ENCODE measurements at places on chromosomes 1 and 21. TPM values are rescaled to one million over a fixed set of nuclear protein-coding genes. Genes with fewer than 3 reads are reported as not detected.
A peak's percentile ranks its signal among the peaks of the same experiment; 100 is the strongest.

WDR64 gene
- total RNA-seq = not detected

LRRC71 gene
- not detected for total RNA-seq

GBP4 gene
- total RNA-seq = 26.5 TPM

PTPRU gene
- 0.85 TPM for total RNA-seq

TNFAIP8L2 gene
- total RNA-seq = 24.2 TPM

NVL gene
- 32.5 TPM for total RNA-seq

- H3K27me3 ChIP-seq = peaks cover 3% of the 10 kb centered on the region
- DNase-seq = no peak
- no peak overlapping the region for H3K4me3 ChIP-seq
- H3K36me3 ChIP-seq = no peaks in the 10 kb centered on the region
Observed at GRCh38 chr21:43603641-43604504, 55.4 kb downstream of the HSF2BP start.

DNA sequence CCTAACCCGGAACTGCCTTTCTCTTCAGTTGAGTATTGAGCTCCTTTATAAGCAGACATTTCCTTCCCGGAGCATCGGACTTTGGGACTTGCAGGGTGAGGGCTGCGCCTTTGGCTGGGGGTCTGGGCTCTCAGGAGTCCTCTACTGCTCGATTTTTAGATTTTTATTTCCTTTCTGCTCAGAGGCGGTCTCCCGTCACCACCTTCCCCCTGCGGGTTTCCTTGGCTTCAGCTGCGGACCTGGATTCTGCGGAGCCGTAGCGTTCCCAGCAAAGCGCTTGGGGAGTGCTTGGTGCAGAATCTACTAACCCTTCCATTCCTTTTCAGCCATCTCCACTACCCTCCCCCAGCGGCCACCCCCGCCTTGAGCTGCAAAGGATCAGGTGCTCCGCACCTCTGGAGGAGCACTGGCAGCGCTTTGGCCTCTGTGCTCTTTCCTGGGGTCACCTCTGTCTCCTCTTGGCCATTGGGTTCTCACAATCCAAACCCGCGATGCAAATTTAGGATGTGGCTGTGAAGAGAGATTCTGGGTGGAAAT lies 3.7 kb downstream of the OLIG2 start:
- H3K27ac ChIP-seq = no peak overlapping the region
- DNase-seq = no peak
- peaks cover 2% of the 10 kb centered on the region for H3K36me3 ChIP-seq
- peaks cover 38% of the 10 kb centered on the region for H3K4me1 ChIP-seq

- H3K36me3 ChIP-seq = no peaks in the 10 kb centered on the region
- no peak for DNase-seq
- H3K4me1 ChIP-seq = no peaks in the 10 kb centered on the region
- no peaks in the 10 kb centered on the region for H3K27me3 ChIP-seq
Observed at GRCh38 chr1:184294101-184294500, 92.7 kb upstream of the C1orf21 start.

- no peak overlapping the region for H3K27ac ChIP-seq
- DNase-seq = no peak
- H3K4me1 ChIP-seq = peaks cover 67% of the 10 kb centered on the region
Observed at GRCh38 chr1:26784886-26785285, 2.9 kb upstream of the PIGV start.

GRCh38 chr1:22749919-22750684 lies 39.5 kb downstream of the EPHB2 start:
- peaks cover 7% of the 10 kb centered on the region for H3K4me1 ChIP-seq
- no peaks in the 10 kb centered on the region for H3K36me3 ChIP-seq
- DNase-seq = peak; percentile 14
- H3K4me3 ChIP-seq = no peak overlapping the region
- no peak overlapping the region for H3K27ac ChIP-seq

- no peak overlapping the region for H3K27ac ChIP-seq
- no peaks in the 10 kb centered on the region for H3K27me3 ChIP-seq
- H3K36me3 ChIP-seq = peaks cover 2% of the 10 kb centered on the region
- no peak for DNase-seq
- H3K4me3 ChIP-seq = no peak overlapping the region
Observed at GRCh38 chr1:185645162-185645640, 89.0 kb upstream of the HMCN1 start.

DNA sequence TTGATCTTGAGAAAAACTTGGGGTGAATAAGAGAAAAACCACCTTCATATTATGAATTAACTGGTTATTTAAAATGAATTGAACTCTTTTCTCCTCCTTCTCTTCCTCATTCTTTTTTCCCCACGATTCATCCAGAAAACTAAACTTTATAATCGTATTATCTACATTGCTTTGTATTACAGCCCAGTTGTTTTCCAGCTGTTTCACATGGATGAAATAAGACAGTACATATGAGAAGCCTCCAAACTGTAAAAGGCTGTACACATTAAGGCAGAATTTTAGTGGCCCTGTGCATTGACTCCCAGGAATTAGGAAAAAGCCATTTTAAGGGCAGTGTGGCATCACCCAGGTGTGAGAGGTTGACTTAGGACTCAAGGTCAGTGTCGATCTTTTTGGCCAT lies 80.3 kb upstream of the PGBD5 start:
- H3K27me3 ChIP-seq = peaks cover 3% of the 10 kb centered on the region
- H3K27ac ChIP-seq = no peak overlapping the region
- H3K36me3 ChIP-seq = no peaks in the 10 kb centered on the region
- no peak for DNase-seq
